ENCODE measurements at places on chromosomes 12 and 14. TPM values are rescaled to one million over a fixed set of nuclear protein-coding genes. Genes with fewer than 3 reads are reported as not detected.

The TOGARAM1 gene
- 35.5 TPM for total RNA-seq

The MCRS1 gene
- total RNA-seq = 29.4 TPM

The GRIN2B gene
- 39.9 TPM for total RNA-seq

The KLRK1 gene
- 10.1 TPM for total RNA-seq

DNA sequence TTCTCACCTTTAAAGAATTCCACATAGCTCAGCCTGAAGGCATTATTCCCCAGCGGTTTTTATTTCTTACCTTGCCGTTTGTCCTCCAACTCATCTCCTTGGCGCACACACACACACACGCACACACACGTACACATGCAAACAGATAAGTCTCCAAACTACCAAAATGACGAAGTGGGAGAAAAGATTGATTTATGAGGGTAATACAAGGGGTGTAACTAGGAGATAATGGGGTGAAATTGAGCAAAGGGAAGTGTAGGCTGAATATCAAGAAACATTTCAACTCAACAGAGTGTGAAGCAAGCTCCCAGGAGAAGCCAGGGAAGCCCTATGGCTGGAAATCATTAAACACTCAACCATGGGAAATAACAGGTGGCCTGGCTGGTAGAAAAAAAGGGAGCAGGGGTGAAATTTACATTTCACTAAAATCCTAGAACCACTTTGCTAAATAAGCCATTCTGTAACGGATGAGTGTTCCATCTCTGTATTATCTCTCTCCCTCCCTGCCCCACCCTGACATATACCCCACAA lies 41.0 kb downstream of the GRIN2B start:
- DNase-seq = no peak

DNA sequence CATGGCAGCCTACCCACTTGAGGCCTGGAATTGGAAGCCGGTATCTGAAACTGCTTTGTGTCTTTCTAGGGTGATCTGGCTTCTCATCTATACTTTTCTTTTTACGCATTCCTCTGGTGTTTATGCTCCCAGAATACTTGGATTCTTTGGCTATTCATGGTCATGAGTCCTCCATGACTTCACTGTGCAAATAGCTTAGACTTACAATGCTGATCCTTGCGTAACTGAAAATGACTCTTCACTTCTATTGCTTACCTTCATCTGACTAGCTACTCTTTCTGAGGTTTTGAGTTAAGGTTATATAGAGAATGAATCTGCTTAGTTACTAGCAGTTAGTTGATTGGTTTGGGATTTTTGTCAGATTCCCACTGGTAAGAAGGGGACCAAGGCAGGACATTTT lies 121.7 kb upstream of the NOVA1 start:
- no peak for DNase-seq

GRCh38 chr12:88433997-88434703 lies 146.1 kb downstream of the KITLG start:
- no peak for DNase-seq

GRCh38 chr12:46414591-46415268 lies 42.2 kb upstream of the SLC38A2 start:
- no peak for DNase-seq

DNA sequence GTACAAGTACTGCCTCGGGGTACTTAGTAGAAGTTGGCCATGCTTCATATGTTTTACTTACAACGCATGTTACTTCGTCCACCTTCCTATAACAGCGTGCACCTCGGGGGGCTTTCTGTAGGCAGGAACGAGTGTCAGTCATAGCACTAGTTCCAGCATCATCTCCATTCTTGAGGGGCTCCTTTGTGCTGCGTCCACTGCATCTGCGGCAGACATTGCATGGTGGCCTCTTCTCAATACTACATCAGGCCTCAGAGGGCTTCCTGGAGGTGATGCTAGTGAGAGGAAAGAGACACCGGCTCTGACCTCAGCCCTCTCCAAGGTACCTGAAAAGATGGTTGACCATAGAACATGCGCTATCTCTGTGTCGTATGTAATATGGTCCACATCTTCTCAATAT lies 121.2 kb upstream of the RTL1 start:
- no peak for DNase-seq

- no peak for DNase-seq
These were observed 24.3 kb downstream of the MVK start for GRCh38 chr12:109597795-109598427.
